ENCODE measurements at places on chromosomes 3 and 15.
A peak's percentile ranks its signal among the peaks of the same experiment; 100 is the strongest.

DNA sequence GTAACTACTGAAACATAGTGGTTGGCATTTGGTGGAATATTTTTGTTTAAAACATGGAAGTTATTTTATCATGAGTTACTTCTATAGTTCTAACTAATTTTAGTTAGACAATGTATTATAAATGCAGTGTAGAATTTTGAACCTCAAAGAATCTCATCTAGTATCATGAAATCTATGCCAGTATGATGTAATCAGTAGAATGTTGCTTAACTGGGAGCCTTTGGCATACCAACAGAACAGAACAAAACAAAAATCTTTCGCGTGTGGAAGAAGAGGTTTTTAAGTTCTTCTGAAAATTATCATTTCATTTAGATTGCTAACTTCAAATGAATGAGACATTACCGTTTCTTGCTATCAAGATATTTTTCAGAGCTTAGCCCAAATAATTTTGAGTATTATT, 98.4 kb upstream of the LRRFIP2 start:
- no peak for DNase-seq

GRCh38 chr3:40873476-40873875, 325.8 kb upstream of the CTNNB1 start:
- DNase-seq = no peak

DNA sequence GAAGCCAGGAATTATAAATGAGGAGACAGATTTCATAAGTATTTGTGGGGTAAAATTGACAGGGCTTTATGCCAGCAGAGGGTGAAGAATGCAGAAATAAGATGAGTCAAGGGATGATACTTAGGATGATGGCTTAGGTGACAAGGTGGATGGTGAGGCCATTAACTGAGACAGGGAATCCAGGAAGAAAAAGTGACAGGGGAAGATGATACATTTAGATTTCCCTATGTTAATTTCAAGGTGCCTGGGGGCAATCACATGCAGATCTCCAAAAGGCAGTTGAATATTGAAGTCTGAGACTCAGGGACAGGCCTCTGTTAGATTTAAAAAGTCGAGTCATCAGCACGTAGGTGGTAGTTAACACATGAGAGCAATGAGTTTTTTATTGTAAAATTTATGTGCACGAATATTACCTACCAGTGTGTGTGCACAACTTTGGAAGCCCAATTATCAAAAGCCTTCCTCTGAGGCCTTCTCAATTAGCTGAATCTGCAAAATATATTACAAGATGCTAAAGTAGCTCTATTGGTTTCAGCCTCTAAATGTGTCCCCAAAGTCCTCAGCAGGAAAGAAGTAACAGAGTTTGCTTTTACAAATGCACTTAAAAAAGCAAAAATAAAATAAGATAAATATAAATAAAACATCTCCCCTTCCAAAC, 67.9 kb upstream of the CHL1 start:
- DNase-seq = no peak

DNA sequence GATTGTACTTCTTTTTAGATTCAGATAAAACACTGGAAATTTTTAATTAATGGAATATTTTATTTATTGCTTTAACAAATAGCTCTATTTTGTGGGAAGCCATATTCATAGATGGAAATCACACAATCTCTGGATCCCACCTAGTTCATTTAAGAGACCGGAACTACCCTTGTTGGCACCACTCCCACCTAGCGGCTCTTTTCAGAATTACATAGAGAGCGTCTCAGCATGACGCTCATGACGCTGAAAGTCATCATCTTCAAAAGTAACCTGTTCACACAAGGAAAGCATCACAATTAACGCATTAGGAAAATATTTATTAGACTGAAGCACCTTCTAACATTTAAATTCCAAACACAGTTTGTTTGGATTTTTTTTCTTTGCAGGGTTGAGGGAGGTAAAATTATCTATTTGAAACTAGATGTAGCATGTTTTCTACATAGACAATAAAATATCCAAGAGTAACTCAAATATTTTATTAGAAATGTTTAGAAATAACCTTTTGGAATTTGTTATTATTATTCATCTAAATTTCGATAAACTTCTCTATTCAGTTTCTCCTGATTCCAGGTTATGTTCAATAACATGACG, 214.9 kb upstream of the ARRDC4 start:
- DNase-seq = peak; percentile 92

GRCh38 chr3:183515968-183516851, 39.3 kb downstream of the KLHL6 start:
- no peak for DNase-seq

DNA sequence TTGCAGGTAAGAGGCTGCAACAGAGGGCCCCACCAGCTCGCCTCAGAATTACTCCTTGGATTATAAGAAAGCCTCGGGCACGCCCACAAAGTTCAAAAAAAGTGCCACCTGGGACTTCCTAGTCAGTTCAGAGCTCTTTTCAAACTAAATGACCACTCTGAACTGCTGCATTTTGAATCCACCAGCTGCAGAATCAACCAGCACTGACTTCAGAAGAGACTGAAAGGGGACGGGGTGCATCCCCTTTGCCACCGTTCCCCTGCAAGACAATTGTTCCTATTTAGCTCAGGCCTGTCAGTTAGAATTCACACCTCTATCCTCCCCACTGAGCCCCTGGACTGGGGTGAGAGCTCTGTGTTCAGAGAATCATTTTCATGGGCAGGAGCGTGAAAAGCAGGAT, 181.4 kb upstream of the GADL1 start:
- DNase-seq = no peak

- DNase-seq = no peak
Measured at GRCh38 chr15:100651253-100651652, 48.9 kb downstream of the ASB7 start.

- no peak for DNase-seq
Measured at GRCh38 chr15:80199366-80199765, 46.6 kb downstream of the FAH start.

GRCh38 chr3:87077355-87077754, 86.4 kb upstream of the VGLL3 start:
- DNase-seq = no peak

DNA sequence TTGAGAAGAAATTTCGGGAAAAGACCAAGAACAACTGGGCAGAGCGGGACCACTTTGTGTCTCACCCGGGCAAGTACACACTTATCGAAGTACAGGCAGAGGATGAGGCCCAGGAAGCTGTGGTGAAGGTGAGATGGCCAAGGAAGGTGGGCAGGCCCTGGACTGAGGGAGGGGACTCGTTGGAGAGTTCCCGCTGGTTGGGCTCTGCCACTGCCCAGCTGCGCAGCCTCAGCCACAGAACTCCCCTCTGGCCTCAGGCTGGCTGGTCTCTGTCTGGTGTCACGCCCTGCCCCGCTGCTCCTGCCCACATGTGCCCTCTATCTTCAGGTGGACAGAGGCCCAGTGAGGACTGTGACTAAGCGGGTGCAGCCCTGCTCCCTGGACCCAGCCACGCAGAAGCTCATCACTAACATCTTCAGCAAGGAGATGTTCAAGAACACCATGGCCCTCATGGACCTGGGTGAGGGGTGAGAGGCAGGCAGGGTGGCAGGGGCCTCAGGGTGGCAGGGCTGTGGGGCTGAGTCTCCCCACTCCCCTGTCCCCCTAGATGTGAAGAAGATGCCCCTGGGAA, 2.4 kb downstream of the PARP3 start:
- DNase-seq = no peak

GRCh38 chr3:97970156-97970555, 2.1 kb downstream of the RIOX2 start:
- DNase-seq = no peak

DNA sequence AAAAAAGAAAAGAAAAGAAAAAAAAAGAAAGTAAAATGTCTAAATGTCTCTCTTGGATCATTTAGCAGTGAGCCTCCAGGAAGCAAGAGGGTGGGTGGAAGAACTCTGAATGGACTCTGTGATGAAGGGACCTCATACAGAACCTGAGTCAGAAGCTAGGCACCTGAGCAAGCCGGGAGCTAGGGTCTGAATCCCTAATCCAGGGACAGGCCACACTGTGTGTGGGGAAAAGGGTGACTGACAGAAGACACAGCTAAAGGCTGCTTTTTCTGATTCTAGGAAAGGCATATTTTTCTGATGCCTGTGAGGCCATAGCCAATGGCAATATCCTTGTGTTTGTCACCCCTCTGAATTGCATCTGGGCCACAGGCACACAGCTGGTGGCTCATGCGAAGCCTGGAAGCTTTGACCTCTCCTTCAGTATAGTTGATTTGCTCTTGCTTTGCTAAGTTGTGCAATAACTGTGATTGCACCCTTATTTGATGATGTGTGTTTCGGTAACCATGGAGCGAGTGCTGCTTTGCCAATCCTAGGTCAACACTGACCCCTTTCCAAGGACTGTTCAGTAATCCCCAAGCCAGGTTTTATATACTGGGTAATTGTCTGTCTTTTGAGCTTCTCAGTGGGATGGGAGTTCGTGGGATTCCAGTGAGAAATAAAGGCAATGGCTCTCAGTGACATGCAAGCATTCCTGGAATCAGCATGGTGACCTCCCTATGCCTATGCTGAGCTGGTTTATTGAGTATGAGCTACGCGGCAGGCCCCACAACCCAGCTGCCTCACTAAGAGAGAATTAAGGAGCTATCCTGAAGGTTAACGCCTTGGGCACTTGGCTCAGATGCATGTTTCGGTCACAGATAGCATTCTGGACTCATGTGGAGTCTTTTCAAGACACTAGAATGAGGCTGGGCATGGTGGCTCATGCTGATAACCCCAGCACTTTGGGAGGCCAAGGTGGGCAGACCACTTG, 49.0 kb upstream of the OSBPL11 start:
- DNase-seq = no peak

DNA sequence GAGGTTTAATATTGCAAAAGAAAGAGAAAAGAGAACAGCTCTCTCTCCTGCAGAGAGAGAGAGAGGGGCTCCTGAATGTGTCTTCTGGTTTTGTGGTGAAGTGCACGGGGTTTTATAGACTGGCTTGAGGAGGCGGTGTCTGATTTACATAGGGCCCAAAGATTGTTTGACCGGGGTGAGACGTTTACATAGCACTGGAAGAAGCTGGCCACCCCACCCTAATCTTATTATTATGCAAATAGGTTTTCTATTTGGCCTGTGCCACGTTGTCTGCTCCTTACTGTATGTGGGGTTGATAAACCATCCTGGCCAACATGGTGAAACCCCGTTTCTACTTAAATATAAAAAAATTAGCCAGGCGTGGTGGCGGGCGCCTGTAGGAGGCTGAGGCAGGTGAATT, 268.6 kb downstream of the SV2B start:
- DNase-seq = no peak

GRCh38 chr15:65641768-65642475, 20.2 kb downstream of the SLC24A1 start:
- DNase-seq = no peak

GRCh38 chr3:185046603-185047002, 106.3 kb downstream of the C3orf70 start:
- DNase-seq = no peak

GRCh38 chr15:34987609-34988026, 469 bp downstream of the ZNF770 start:
- no peak for DNase-seq

GRCh38 chr15:96340598-96341512, 10.4 kb downstream of the NR2F2 start:
- peak; percentile 49 for DNase-seq

- no peak for DNase-seq
Measured at GRCh38 chr15:45583731-45584639, 3.2 kb upstream of the BLOC1S6 start.

- peak; percentile 58 for DNase-seq
Measured at GRCh38 chr3:33658991-33659848, 58.8 kb downstream of the CLASP2 start.
